Colonic mucosa (tissue), 4 donors: ENCODE measurements at places on chromosomes 3 and 15.

GRCh38 chr3:174873832-174874657 is 14.9 kb downstream of the NAALADL2 start:
- DNase-seq: no peak

- no peak for DNase-seq
Measured at GRCh38 chr3:195828762-195829161, 17.0 kb upstream of the MUC4 start.

- no peak for DNase-seq
Measured at GRCh38 chr3:63521657-63522056, 130.8 kb upstream of the SNTN start.

- DNase-seq: no peak
Measured at GRCh38 chr15:41888662-41889253, 5.1 kb downstream of the SPTBN5 start.

- no peak for DNase-seq
Measured at GRCh38 chr3:52873433-52874159, 23.8 kb downstream of the STIMATE start.
